ENCODE measurements at places on chromosomes 7 and 10.

- DNase-seq = no peak
Measured at GRCh38 chr7:84317536-84317935, 122.9 kb upstream of the SEMA3A start.

GRCh38 chr10:352476-353235 is 217.4 kb downstream of the ZMYND11 start:
- no peak for DNase-seq

DNA sequence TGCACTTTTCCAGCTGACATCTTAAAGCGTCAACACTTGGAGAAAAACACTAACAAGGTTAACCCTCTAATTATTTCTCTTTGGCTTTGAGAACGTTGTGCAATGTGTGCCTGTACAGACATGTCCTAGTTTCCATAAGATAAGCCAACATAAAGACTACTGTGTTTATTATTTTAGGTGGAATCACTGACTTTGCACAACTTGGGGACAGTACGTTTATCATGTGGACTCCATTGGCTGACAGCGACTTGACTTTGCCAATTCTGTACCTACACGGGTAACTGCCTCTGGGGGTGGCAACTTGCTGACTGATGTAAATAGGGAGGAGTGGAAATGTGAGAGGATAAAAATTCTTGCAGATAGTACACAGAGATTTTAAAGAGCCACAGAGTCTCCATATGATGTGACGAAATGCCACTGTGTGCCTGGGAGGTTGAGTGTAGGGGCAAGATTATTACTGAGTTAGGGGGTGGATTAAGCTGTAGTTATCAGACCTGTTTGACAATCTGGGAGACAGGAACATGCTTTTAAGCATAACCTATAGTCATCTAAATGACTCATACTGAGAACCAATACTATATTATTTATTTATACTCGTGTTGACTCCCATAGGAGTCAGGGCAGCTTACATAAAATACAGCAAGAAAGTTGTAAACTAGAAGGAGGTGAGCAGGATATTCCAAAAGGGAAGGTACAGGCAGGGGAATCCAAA is 21.0 kb downstream of the SLC13A4 start:
- no peak for DNase-seq

DNA sequence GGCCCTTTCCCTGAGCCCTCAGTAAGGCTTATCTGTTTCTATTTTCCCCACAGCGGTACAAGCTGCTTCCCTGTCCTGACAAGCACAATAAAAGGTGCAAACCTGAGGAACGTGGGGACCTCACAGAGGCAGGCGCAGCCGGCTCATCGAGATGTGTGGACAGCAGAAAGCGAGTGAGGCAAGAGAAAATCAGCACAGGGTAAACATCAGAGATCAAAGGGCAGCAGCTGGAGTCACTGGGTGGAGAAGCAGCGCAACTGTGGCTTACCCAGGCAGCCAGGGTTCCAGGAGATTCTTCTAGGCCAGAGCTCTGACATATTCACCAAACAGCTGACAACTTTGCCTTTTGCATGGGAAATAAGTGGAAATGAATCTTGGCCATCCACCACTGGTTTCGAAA is 212.6 kb downstream of the WDR11 start:
- DNase-seq = no peak

DNA sequence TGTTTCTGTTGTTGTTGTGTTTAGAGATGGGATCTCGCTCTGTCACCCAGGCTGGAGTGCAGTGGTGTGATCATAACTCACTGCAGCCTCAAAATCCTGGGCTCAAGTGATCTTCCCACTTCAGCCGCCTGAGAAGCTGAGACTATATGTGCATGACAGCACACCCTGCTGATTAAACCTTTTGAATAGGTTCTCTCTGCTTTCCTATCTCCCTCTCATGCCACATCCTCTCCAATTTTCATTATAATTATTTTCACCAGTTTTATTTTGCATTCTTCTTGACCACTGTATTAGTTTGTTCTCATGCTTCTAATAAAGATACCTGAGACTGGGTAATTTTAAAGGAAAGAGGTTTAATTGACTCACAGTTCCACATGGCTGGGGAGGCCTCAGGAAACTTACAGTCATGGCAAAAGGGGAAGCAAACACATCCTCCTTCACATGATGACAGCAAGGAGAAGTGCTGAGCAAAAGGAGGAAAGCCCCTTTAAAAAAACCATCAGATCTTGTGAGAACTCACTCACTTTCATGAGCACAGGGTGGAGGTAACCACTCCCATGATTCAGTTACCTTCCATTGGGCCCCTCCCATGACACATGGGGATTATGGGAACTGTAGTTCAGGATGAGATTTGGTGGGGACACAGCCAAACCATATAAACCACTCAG is 12.9 kb downstream of the AGK start:
- no peak for DNase-seq

- no peak for DNase-seq
Measured at GRCh38 chr10:52143338-52143737, 170.7 kb upstream of the DKK1 start.

DNA sequence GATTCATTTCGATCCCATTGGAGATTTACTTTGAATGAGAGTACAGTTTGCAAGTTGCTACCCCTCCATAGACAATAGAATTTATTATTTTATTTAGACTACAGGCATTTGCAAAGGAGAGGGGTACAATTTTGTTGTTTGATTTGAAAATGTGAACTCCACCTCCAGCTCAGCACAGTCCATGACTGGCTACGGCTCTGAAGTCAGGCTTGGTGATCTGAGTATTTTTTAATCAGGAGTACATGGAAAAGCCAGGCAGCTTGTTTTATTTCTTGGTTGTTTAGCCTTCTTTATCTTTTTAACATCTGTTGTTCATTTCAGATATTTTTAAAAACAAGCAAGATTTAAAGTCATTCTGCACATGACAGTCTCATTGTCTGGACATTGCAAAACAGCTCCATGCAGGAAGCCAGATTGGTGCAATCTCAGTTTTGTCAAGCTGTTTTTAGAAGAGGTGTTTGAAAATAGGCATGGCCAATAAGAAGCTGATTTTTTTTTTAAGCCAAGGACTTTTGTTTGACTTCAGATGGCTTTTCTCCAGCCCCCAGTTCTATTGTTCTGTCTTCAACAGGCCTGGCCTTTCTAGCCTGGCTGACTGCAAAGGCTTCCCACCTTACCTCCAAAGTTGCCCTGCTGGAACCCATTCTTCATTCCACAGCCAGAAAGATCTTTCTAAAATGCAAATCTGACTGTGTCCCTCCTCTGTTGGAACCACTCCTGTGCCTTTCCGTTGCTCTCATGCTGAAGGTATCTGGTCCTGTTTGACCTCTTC is 12.2 kb downstream of the PLXDC2 start:
- DNase-seq = no peak

DNA sequence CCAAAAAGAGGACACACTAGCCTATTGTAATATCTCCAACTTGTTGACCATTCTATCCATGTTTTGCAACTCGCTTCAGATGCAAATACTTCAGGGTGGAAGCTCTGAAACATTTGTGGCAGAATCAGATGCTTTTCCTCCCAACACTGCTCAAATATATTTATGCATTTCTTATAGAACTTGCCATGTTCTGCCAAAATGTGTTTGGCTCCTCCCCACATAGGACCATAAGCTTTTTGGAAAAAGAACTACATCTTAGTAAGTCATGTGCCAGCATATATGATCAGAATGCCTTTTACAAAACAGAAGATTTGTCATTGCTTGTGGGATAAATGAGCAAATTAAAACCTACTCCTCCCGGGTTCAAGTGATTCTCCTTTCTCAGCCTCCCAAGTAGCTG is 484.5 kb downstream of the TNS3 start:
- no peak for DNase-seq

DNA sequence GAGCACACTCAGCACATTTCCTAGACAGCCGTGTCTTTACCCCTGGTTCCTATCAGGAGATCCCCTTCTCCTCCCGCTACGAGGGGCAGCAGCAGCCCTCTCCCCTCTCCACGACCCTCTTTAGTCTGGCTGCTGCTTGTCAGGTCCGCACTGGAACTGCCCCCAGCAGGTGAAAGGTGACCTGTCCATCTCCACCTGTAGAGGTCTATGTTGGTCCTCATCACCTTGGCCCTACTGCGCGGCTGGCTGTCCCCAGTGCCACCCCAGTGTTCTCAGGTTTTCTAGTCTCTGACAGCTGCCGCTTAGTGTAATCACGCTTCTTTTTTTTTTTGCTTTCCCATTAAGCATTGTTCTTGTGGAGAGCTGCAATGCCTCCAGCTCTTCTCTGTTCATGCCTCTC is 545.7 kb downstream of the SDK1 start:
- DNase-seq = no peak

DNA sequence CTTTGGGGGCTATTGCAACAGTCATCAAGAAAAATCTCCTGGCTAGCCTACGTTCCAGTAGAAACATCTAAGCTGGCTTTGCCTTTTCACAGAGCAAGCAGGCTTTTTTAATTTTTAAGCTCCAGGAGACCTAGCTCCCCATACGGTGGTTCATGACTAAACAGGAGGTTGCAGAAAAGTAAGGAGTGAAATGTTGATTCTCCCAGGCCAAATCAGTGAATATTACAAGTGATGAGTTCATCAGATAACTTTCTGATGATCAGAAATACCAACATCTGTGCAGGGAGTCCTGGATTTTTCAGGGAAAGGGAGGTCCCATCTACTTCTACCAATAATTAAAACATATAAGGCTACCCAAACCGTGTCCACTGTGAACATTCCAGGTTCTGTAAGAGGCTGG is 477.3 kb upstream of the CELF2 start:
- no peak for DNase-seq

- peak; percentile 17 for DNase-seq
Measured at GRCh38 chr7:77580762-77581350, 43.8 kb downstream of the PTPN12 start.

GRCh38 chr10:78890506-78890905 is 178.3 kb upstream of the ZMIZ1 start:
- DNase-seq = no peak

GRCh38 chr7:148687555-148687954 is 11.1 kb upstream of the CUL1 start:
- DNase-seq = peak; percentile 73

GRCh38 chr7:27595009-27595408 is 67.7 kb downstream of the HIBADH start:
- DNase-seq = no peak

GRCh38 chr7:107874605-107875446 is 16.2 kb upstream of the DLD start:
- peak; percentile 70 for DNase-seq

GRCh38 chr10:32077896-32078485 is 21.8 kb upstream of the KIF5B start:
- peak; percentile 80 for DNase-seq

GRCh38 chr7:9250876-9251275 is 817.5 kb downstream of the NXPH1 start:
- no peak for DNase-seq

DNA sequence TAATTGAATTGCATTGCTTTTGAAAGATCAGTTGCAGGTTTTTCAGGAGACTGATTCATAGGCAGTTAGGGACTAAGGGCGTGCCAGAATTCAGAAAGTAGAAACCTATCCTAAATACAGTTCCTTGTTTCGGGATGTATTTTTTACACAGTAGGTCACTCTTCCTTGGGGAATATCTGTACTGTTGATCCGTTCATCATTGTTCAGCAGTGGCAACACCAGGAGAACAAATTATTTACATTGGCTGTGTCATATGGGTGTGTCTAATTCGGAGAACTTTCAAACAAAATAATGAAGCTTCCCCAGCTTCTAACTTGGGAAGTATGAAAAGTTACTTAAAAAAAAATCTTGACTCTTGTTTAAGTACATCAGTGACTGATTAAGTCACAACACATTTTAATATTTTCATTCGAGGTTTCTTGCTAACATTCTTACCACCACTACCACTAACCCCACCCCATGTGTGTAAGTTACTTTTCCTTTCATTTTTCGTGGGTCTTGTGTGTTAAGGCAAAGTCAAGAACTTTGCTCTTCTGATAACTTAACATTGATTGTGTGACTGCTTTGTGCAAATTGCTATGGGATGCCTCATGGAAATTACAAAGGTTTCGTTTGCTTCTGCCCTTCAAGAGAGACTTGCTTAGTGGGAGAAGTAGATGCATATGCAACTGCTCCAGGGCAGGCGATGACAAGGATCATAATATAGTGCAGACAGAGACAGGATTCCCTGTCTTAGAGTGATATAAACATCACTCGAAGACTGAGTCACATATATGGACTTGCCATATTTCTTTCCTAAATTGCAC is 43.8 kb upstream of the RPA3 start:
- DNase-seq = peak; percentile 33

DNA sequence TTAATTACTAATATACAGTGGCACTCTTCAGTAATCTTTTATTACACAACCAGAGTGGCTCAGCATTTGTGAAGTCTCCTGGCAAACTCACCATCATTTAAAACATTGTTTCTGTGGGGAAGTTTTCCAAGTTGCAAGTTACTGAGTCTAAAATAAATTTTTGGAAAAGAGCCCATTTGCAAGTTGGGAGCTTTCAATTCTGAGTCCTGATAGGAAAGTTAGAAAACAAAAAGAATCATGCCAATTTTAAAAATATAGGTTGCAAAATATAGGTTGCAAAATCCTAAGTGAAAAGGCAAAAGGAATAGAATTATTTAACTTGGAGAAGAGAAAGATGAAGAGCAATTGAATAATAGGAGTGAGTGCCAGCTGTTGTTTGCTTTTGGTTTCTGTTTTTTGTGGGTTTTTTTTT is 378.8 kb upstream of the C7orf33 start:
- DNase-seq = no peak

GRCh38 chr10:100655326-100655759 is 90.0 kb upstream of the PAX2 start:
- no peak for DNase-seq

- DNase-seq = no peak
Measured at GRCh38 chr10:79166312-79166721, 97.6 kb downstream of the ZMIZ1 start.

DNA sequence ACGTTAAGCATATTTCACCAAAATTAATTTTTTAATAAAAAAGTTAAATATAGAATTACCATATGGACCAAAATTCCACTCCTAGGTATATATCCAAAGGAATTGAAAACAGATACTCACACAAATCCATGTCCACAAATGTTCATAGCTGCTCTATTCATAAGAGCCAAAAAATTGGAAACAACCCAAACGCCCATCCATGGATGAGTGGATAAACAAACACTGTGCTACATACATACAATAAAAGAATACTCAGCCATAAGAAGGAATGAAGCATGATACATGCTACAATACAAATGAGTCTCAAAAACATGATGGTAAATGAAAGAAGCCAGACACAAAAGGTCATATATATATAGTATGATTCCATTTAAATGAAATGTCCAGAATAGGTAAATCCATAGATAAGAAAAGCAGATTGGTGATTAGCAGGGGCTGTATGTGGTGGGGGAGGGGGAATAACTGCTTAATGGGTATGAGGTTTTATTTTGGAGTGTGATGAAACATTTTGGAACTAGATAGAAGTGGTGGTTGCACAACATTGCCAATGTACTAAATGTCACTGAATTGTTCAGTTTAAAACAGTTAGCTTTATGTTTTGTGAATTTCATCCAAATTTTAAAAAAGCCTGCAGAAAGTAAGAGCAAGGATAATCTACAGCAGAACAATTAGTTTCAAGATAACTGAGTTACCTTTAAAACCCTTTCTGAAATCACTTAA is 101.2 kb upstream of the EFCAB10 start:
- DNase-seq = no peak

- no peak for DNase-seq
Measured at GRCh38 chr10:79148452-79149344, 79.9 kb downstream of the ZMIZ1 start.
